Placental pericyte (primary cell): ENCODE measurements at places on chromosomes 4 and X. TPM values are rescaled to one million over a fixed set of nuclear protein-coding genes. Genes with fewer than 3 reads are reported as not detected.

SPACA5 gene
- total RNA-seq: not detected in 2 replicates

CITED1 gene
- 0.22 and 1.1 TPM in 2 replicates for total RNA-seq

PPARGC1A gene
- total RNA-seq: under 0.01 and 2.9 TPM in 2 replicates

CABS1 gene
- total RNA-seq: not detected in 2 replicates
